T-helper 2 cell treated with Interferon-gamma antibody and Interleukin-4, amounts not matched to agents 5 μg/mL and 100 μg/mL, for 36 hours (primary cell): ENCODE measurements at places on chromosomes 2 and 18.

DNA sequence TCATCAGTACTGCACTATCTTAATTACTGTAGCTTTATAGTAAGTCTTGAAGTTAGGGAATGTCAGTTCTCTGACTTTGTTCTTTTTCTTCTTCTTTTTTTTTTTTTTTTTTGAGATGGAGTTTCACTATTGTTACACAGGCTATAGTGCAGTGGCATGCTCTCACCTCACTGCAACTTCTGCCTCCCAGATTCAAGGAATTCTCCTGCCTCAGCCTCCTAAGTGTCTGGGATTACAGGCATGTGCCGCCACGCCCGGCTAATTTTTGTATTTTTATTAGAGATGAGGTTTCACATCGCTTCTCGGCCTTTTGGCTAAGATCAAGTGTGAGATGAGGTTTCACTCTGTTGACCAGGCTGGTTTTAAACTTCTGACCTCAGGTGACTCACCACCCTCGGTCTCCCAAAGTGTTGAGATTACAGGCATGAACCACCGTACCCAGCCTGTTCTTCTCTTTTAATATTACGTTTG is 41.9 kb upstream of the TANC1 start:
- no peak overlapping the region for H3K4me3 ChIP-seq
- H3K27ac ChIP-seq = no peak overlapping the region
- no peaks in the 10 kb centered on the region for H3K27me3 ChIP-seq
- no peaks in the 10 kb centered on the region for H3K36me3 ChIP-seq
- no peak for DNase-seq
- no peaks in the 10 kb centered on the region for H3K4me1 ChIP-seq

DNA sequence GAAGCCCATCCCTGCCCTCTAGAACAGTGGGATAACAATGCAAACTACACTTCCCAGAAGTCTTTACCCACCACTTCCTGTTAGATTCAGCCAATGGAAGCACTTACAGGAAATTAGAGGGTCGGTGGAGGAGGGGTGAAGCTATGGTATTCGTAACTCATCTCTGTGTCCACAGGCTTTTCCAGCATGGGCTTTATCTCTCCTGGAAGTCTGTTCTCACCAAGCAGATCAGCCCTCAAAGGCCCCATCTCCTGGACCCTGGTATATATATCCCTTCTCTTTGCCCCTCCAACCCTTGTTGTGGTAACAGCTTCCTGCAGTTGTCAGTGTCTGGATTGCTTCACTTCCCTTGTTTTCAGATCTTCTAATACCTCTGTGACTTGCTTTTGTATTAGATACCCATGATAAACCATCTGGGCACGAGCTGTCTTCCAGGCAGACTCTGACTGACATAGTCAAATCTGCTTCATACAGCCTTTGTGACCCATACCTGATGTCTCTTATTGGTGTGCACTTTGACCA is 475.0 kb upstream of the POU3F3 start:
- H3K4me3 ChIP-seq = peak overlapping the region; percentile 80
- H3K27ac ChIP-seq = peak overlapping the region; percentile 35
- DNase-seq = no peak
- no peaks in the 10 kb centered on the region for H3K36me3 ChIP-seq
- peaks cover 4% of the 10 kb centered on the region for H3K4me1 ChIP-seq

DNA sequence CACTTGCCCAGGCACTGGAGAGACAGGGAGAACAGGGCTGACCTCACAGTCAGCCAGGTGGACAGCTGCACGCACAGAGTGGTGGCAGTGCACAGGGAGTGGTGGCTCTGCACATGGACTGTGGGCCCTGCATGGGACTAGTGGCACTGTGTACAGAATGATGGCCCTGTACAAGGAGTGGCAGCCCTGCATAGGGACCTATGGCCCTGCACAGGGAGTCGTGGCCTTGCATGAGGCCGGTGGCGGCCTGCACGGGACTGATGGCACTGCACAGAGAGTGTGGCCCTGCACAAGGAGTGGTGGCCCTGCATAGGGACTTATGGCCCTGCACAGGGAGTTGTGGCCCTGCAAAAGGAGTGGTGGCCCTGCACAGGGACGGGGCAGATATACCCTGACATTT is 19.1 kb upstream of the STEAP3 start:
- no peaks in the 10 kb centered on the region for H3K27me3 ChIP-seq
- no peaks in the 10 kb centered on the region for H3K36me3 ChIP-seq
- H3K4me1 ChIP-seq = no peaks in the 10 kb centered on the region
- no peak for DNase-seq
- H3K4me3 ChIP-seq = no peak overlapping the region
- H3K27ac ChIP-seq = no peak overlapping the region

GRCh38 chr2:15729709-15730544 is 138.3 kb downstream of the DDX1 start:
- H3K27ac ChIP-seq = no peak overlapping the region
- H3K4me3 ChIP-seq = no peak overlapping the region
- H3K27me3 ChIP-seq = peaks cover 5% of the 10 kb centered on the region
- H3K4me1 ChIP-seq = no peaks in the 10 kb centered on the region
- H3K36me3 ChIP-seq = no peaks in the 10 kb centered on the region
- DNase-seq = no peak

GRCh38 chr18:61761875-61762274 is 130.9 kb downstream of the RNF152 start:
- H3K27me3 ChIP-seq = peaks cover 52% of the 10 kb centered on the region
- H3K36me3 ChIP-seq = no peaks in the 10 kb centered on the region
- DNase-seq = no peak
- H3K4me3 ChIP-seq = no peak overlapping the region
- peaks cover 6% of the 10 kb centered on the region for H3K4me1 ChIP-seq

DNA sequence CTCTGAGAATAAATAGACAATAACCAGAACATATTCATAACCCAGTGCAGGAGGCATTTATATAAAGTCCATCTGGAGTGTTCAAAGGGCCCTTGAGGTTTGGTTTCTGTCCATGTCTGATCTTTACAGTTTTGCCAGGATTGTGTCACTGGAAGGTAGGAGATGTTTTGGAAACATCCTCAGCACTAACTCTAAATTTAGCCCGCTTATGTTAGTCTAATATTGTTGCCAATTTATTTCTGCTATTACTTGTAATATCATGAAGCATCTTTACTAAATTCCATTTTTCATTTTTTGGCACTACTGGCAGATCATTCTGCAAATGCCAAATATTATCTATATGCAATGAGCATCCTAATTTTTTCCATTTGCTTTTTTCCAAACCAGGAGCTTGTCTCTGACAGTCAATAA is 22.4 kb upstream of the REV1 start:
- H3K4me1 ChIP-seq = no peaks in the 10 kb centered on the region
- H3K36me3 ChIP-seq = no peaks in the 10 kb centered on the region
- H3K27ac ChIP-seq = no peak overlapping the region
- DNase-seq = no peak
- H3K4me3 ChIP-seq = no peak overlapping the region

- H3K36me3 ChIP-seq = no peaks in the 10 kb centered on the region
- H3K4me1 ChIP-seq = no peaks in the 10 kb centered on the region
- H3K27me3 ChIP-seq = no peaks in the 10 kb centered on the region
- no peak for DNase-seq
- H3K4me3 ChIP-seq = no peak overlapping the region
- no peak overlapping the region for H3K27ac ChIP-seq
These were observed 54.8 kb upstream of the PDE1A start for GRCh38 chr2:182481676-182482075.

GRCh38 chr2:206354129-206354528 is 79.7 kb downstream of the ZDBF2 start:
- no peaks in the 10 kb centered on the region for H3K4me1 ChIP-seq
- H3K27me3 ChIP-seq = peaks cover 5% of the 10 kb centered on the region
- no peak overlapping the region for H3K4me3 ChIP-seq
- no peak overlapping the region for H3K27ac ChIP-seq
- DNase-seq = no peak

- H3K27ac ChIP-seq = no peak overlapping the region
- no peaks in the 10 kb centered on the region for H3K36me3 ChIP-seq
- H3K4me3 ChIP-seq = no peak overlapping the region
- no peaks in the 10 kb centered on the region for H3K27me3 ChIP-seq
These were observed 284.5 kb downstream of the ZNF521 start for GRCh38 chr18:25067275-25068025.

DNA sequence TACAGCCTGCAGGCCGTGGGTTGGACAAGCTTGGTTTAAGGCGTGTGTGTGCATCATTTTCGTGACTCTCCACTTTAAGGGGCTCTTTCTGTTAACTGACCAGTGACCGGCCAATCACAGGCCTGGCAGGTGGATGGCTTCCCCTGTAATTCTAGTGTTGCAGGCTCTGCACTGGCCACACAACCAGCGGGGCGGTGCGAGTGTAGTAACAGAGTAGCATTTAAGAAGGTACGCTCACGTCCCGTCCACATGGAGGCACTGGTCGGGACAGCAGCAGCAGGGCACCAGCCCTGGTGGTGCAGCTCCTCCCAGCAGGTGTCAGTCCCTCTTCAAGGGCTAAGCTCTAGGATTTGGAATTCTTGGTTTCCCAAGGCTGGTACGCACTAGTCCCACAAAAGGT is 8.0 kb upstream of the ANO7 start:
- no peak overlapping the region for H3K4me3 ChIP-seq
- DNase-seq = no peak
- H3K27ac ChIP-seq = no peak overlapping the region
- H3K36me3 ChIP-seq = peaks cover 17% of the 10 kb centered on the region
- H3K4me1 ChIP-seq = peaks cover 4% of the 10 kb centered on the region

- peaks cover 1% of the 10 kb centered on the region for H3K4me1 ChIP-seq
- H3K27ac ChIP-seq = no peak overlapping the region
- peaks cover 6% of the 10 kb centered on the region for H3K36me3 ChIP-seq
- DNase-seq = no peak
These were observed 94.1 kb upstream of the LDLRAD4 start for GRCh38 chr18:13124411-13124810.

DNA sequence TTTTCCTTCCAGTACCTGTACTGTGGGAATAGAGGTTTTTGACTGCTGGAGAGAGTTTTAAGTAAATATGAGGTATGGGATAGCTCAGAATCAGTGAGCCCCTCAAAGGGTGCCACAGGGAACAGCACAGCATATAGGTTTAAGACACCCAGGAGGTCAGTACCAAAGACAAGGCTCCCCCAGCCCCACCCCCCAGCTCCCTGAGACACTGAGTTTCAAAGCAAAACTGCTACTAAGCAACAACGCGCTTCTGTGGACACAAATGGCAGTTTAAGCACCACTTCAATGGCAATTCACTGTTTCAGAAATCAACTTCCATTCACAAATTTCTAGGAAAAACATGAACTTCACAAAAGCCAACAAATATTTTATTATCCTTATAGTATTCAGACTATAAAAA is 15.2 kb downstream of the E2F6 start:
- H3K36me3 ChIP-seq = peaks cover 22% of the 10 kb centered on the region
- no peak for DNase-seq
- peaks cover 2% of the 10 kb centered on the region for H3K4me1 ChIP-seq
- no peak overlapping the region for H3K27ac ChIP-seq
- no peaks in the 10 kb centered on the region for H3K27me3 ChIP-seq

DNA sequence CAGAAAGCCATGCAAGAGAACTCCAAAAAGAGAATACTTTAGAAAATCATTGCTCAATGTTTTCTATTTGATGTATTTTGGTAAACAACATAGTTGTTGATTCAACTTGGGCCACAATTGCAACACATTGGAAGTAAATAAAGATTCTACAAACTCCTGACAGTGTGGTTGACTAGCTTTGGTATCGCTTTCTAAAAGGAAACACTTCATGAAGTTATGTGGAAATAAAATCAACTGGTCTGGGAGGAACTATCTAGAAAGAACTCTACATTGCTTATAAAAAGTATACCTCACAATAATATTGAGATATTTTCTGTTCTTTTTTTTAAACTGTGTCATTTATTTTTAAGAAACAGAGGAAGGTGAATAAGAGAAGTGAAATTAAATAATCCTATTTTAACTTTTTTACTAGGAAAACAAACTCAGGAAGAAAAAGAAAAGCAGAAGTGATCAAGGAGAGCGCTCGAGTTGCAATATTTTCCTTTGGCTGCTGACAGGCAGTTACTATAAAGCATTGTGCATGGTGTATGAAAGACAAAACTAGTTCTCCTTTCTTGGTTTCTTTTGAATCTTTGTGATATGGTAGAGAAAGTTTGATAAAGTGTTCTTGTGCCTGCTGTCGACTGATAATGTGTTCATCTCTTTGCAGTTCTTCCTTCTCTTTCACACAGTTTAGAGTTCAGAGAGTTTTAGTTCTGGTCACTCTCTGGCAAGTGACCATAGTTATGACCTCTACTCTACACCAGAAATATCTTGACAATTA is 3.0 kb downstream of the DHRS9 start:
- peak overlapping the region; percentile 53 for H3K4me3 ChIP-seq
- H3K4me1 ChIP-seq = peaks cover 34% of the 10 kb centered on the region
- H3K27me3 ChIP-seq = no peaks in the 10 kb centered on the region
- peak overlapping the region; percentile 32 for H3K27ac ChIP-seq
- peaks cover 8% of the 10 kb centered on the region for H3K36me3 ChIP-seq

- no peaks in the 10 kb centered on the region for H3K36me3 ChIP-seq
- no peaks in the 10 kb centered on the region for H3K4me1 ChIP-seq
- H3K4me3 ChIP-seq = no peak overlapping the region
These were observed 1432.2 kb upstream of the ACVR2A start for GRCh38 chr2:146412625-146413024.

GRCh38 chr2:238123991-238124470 is 14.4 kb upstream of the KLHL30 start:
- no peak for DNase-seq
- H3K27ac ChIP-seq = no peak overlapping the region
- no peaks in the 10 kb centered on the region for H3K36me3 ChIP-seq
- H3K4me1 ChIP-seq = no peaks in the 10 kb centered on the region

GRCh38 chr18:49527631-49528327 is 34.1 kb upstream of the LIPG start:
- peaks cover 3% of the 10 kb centered on the region for H3K27me3 ChIP-seq
- no peaks in the 10 kb centered on the region for H3K4me1 ChIP-seq

DNA sequence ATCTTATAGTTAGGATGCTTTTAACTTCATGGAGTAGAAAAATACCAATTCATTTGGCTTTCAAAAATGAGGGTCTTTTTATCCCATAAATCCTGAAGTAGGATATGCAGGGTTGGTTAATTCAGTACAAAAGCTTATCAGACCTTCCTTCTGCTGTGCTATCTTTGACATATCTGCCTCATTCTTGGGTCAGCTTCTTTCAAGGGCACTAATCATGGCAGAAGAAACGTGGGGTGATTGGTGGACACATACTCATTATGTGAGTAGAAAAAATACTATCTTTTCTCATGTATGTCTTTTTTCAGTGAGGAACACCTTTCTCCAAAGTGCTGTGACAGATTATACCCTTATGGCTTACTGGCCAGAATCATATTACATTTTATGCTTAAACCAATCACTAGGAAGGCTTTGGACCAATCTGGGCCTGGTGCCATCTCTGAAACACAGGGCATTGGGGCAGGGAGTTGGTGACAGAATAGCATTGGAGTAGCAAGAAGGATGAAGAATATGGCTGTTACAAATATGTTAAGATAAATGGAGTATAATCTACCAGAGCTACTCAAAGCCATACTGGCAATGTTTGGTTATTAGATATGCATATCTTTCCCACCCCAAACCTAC is 10.1 kb downstream of the UGP2 start:
- no peak for DNase-seq
- no peak overlapping the region for H3K27ac ChIP-seq
- no peaks in the 10 kb centered on the region for H3K27me3 ChIP-seq
- peaks cover 79% of the 10 kb centered on the region for H3K4me1 ChIP-seq
